NCI-H82 (cell line): ENCODE measurements at places on chromosomes 4 and X.

DNA sequence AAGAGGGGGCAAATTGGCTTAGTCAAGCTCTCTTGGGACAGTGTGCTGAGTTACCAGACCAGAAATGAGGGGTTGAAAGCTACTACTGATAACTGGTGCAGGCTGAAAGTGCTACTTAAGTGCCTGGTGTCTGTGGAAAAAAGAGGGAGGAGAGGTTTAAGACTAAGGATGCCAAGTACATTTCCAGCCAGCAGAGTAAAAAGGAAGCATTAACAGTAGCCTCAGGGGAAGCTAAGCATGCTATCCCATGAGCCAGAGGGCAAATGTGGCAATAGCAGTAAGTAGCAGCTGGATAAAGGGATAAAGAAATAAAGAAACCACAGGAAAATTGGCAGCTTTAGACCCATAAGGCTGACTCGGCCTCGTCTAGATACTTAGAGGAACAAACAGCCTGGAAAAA lies 196.3 kb upstream of the MAB21L2 start:
- peak; percentile 89 for DNase-seq

DNA sequence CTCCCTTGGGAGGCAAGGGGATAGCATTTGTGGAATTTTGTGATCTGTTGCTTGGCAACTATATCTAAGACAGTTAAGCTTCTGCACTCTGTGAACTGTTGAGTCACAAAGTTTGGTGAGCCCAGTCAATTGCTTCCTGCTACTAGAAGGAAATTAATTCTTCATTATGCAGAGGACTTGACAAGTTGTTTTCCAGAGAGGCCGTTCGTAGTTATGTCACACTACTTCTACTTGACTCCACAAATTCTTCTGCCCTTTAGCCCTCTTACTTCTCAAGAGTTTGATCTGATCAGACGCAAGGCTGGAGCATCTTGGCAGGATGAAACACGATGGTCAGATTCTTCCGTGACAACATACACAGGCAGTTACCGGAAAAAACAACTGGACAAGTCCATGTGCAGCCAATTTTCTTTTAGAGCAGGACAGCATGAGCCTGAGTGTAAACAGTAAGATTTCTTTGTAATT lies at the start of gene C4orf51:
C4orf51 (plus strand) TSS at position 156 of the 465 bp plus-strand sequence; CDS start at position 214, 58 bp downstream.
- no peak for DNase-seq

GRCh38 chrX:34813618-34814017 lies 129.0 kb upstream of the FAM47B start:
- DNase-seq = no peak

DNA sequence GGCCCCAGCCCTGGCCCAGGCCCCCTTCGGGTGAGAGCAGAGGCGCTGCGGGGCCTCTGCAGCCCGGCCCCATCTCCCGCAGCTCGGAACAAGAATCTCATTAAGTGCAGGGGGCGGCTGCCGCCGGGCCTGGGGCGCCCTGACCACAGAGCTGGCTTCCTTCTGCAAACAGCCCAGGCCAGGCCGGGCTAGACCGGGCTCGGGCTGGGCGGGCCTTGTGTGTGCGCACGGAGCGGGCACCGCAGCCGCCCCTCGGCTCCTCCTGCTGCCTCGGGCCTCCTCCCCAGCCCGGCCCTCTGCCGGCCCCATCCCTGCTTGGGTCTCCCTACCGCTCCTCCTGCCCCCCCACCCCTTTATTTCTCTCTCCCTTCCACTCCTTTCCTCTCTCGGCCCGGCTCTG lies 83.3 kb downstream of the EFNB1 start:
- DNase-seq = no peak

- DNase-seq = peak; percentile 42
Measured at GRCh38 chr4:88706574-88706973, 8.9 kb upstream of the NAP1L5 start.

DNA sequence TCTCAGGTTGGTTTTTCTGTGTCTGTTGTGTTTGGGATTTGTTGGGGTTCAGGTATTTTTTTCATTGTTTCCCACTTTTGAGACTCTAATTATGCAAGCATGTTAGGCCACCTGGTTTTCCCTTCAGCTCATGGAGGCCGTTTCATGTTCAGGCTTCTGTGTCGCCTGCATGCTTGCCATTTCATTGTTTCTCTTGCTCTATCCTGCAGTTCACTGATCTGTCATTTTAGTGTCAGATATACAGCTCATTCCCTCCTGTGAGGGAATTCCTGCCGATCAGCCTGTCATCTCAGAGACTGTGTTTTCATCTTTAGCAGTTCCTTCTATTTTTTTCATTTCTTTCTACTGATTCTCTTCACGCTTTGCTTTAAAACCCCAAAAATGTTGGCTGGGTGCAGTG lies 49.4 kb upstream of the HGFAC start:
- DNase-seq = no peak

GRCh38 chrX:17642891-17643290 lies 94.4 kb upstream of the SCML1 start:
- DNase-seq = peak; percentile 34
